ENCODE measurements at places on chromosomes 12 and 14.

DNA sequence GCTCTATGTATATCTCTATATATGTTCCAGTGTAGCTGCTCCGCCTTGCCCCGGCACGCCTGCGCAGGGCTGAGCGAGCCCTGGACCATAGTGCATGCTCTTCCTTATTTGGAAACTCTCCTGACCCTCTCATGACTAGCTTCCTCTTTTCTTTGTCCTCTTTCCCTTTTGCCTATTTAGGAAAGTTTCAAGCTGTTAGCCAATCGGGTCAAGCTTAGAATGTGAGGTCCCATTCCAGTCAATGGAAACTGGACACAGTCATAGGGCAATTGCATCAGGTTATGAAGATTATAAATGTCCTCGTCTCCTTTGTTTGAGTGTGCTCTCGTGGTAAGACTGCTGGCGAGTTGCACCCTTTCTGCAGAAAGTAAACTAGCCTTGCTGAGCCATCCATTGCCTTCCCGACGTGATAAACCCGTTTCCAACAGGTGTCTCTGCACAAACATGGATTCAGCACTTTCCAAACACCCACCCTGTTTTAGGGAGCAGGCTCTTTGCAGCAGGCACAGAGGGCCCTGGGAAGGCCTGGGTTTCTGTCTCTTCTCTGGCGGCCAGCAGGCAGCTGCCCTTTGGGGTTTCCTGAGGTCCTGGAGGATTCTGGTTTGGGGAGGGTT is 30.9 kb downstream of the CCDC92 start:
- no peak for DNase-seq

- DNase-seq, result no peak
These were observed 425.2 kb upstream of the MIS18BP1 start for GRCh38 chr14:45678163-45678562.

GRCh38 chr12:1398673-1399072 is 195.7 kb downstream of the FBXL14 start:
- no peak for DNase-seq

DNA sequence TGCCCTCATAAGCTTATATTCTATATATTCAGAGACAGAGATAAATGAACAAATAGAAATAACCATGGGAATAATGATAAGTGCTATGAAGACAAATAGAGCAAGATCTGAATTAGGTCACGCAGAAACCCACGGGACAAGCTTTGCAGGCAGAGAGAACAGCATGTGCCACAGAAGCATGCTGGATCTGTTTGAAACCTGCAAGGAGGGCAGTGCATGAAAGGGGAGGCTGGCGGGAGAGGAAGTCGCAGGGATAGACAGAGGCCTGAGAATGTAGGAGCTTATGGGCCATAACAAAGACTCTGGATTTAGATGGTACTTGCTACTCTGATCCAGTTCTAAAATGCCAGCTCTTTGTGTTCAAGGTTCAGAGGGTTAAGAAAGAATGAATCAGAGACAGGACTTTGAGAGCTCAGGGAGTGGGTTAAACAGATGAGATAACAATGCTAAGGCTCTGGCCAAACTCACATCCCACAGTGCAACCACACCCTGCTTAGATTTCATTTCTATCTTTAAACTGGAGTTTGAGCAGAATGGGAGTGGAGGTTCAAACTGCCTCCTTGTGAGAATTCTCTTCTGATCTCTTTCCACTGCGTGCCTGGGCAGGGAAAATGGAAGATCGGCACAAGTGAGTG is 49.2 kb upstream of the PPP1R12A start:
- DNase-seq, result no peak

DNA sequence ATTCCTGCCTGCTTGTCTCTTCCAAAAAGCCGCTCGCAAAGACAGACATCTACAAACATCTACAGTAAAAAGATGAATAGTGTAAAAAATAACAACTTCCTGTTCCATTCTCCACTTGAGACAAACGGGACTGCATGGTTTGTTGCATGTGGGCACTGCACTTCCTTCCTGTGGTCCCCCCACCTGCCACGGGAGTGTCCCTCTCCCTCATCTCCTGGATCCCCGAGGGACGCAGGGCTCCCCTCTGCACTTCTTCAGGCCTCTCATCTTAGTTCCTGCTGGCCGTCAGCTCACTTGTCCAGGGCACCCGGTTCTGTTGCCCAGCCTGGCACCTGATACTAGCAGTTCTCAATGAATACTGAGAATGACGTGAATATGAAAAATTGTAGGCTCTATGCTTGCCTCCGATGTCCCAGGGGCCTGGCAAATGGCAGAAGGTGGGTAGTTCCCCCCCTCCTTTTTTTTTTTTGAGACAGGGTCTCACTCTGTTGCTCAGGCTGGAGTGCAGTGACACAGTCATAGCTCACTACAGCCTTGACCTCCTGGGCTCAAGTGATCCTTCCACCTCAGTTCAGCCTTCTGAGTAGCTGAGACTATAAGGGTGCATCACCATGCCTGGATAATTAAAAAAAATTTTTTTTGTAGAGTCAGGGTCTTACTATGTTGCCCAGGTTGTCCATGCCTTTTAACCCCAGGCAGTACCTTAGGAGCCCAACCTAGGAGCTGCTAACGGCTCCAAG is 3.5 kb upstream of the KLC1 start:
- no peak for DNase-seq

- no peak for DNase-seq
These were observed 12.1 kb downstream of the SERPINA1 start for GRCh38 chr14:94376108-94376975.

DNA sequence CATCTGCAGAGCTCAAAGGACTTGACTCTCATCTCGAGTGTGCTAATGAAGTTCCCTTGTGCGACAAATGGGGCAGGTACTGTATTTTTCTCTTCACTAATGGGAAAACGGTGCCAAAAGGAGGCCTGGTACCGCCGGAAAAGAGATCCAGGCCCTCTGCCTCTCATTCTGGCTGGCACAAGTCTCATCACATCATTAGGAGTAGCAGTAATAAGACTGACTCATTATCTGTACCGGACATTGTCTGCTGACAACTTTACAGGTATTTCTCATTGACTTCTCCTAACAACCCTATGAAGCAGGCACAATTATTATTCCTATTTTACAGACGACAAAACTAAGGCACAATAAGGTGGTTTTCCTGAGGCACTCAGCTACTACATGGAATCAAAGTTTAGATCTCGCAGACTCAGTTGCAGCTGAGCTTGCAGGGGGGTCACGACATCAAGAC is 668 bp downstream of the APPL2 start:
- no peak for DNase-seq

GRCh38 chr14:50344876-50345563 is 32.9 kb downstream of the DMAC2L start:
- DNase-seq, result no peak

GRCh38 chr12:73798523-73798922 is 739.1 kb upstream of the ATXN7L3B start:
- DNase-seq, result no peak

DNA sequence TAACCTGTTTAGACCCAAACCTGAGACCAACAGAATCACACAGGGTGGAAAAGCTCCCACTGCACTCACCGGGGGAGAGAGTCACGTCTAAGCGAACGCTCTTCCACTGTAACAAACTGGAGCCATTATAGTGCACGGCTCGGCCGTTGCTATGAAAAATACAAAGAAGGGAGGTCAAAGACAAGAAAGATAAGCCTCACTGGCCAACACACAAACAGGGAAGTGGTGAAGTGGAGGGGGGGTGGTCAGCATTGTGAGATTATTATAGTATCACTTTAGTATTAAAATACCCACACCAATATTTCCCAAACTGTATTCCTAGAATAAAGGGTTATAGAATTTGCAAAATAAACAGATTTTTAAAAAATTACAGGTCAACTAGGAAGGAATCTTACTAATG is 90.9 kb downstream of the TRAFD1 start:
- no peak for DNase-seq

- DNase-seq, result no peak
These were observed 174.4 kb downstream of the SYT10 start for GRCh38 chr12:33265033-33265731.

- no peak for DNase-seq
These were observed 456.3 kb upstream of the RGS6 start for GRCh38 chr14:71475916-71476315.

- DNase-seq, result no peak
These were observed 145.7 kb upstream of the ALG10 start for GRCh38 chr12:33876618-33877017.

DNA sequence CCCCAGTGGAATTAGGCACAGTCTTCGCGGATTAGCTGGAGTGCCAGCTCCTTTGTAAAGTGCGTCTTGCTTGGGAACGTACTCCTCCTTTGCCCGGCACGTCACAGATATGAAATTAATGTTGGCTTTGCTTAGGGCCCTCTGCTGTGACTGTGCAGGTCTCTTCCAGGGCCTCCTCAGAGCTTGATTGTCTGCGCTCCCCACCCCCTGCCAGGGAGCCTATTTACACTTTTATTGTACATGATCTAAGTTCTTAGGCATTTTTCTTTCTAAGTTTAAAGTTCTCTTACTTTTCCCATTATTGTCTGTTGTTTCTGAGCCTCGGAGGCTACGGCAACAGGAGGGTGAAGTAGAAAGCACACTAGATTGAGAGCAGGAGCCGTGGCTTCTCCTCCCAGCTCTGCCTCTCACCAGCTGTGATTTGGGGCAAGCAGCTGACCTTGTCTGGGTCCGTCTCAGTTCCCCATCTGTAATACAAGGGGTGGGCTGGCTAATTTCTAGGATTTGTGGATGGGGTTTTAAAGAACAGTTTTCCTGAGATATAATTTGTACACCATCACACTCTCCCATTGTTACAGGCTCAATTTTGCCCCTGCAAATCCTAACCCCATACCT is 81.8 kb downstream of the TSPAN9 start:
- DNase-seq, result no peak

DNA sequence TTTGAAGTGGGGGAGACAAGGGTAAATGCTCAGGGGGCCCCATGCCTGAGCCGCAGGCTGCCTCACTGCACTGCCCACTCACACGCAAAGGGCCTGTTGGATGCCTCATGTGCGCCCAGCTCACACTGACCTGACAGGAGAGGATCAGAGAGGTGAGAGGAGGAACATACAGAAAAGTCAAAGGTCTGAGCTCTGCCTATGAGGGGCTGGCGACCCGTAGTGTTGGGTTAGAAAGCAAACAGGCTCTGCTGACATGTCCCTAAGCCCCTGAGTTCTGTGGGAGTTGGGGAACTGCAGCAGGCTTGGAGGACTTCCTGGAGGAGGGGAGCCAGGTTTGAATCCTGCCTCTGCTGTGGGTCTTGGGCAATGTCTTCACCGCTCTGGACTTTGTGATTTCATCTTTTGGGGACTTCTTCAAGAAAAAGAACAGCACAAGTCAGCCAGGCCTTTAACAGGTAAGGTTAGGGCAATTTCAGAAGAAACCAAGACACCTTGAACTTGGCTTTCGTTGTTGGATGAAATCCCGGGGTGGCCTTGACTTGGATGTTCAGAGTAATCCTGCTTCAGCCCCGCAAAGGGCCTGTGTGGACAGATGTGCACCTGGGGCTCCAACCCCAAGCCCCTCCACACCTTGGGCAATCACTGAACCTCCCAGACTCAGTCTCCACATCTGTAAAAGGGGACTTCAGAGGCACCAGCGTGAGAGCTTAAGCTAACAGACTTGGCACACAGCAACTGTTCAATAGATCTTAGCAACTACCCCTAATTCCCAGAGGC is 116.8 kb downstream of the SCARB1 start:
- no peak for DNase-seq

DNA sequence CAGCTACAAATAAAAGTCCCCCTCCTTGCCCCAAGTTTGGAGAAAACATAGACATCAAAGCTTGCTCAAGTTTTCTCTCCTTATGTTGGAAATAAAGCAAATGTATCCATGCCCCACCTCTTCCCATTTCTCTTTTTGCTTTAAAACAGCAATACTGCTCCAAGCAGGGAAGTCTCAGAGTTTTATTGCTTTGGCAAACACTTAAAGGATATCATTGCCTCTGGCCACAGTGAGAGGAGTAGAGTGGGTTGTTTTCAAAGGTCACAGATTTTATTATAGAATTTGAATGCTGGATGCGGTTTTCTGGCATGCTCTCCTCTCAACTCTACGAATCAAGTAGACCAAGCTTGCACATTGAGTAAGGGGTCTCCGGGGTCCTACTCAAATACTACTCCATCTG is 149.7 kb downstream of the TTC7B start:
- no peak for DNase-seq

DNA sequence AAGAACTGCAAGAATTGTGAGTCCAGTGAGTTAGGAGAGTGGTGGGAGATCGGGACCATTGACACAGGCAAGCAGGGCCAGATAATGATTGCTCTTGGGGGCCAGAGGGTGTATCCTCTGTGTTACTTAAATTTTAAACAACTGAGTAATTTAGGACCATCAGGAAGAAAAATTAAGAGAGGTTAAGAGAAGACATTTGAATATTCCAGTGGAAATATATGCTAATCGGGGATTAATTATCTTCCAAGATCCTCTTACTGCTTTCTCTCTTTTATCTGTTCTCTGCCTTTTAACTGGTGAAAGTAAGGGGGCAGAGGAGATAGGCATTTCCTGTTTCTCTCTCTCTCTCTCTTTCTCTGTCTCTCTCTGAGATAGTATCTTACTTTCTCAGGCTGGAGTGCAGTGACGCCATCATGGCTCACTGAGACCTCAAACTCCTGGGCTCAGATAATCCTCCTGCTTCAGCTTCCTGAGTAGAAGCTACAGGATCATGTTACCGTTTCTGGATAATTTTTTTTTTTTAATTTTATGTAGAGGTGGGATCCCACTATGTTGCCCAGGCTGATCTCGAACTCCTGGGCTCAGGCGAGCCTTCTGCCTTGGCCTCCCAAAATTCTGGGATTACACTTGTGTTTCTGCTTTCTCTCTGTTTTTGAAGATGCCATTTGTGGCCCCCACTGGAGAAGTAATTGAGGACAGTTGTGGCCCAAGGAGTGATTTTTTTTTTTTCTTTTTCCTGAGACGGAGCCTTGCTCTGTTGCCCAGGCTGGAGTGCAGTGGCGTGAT is 85.1 kb downstream of the DIP2B start:
- DNase-seq, result no peak

DNA sequence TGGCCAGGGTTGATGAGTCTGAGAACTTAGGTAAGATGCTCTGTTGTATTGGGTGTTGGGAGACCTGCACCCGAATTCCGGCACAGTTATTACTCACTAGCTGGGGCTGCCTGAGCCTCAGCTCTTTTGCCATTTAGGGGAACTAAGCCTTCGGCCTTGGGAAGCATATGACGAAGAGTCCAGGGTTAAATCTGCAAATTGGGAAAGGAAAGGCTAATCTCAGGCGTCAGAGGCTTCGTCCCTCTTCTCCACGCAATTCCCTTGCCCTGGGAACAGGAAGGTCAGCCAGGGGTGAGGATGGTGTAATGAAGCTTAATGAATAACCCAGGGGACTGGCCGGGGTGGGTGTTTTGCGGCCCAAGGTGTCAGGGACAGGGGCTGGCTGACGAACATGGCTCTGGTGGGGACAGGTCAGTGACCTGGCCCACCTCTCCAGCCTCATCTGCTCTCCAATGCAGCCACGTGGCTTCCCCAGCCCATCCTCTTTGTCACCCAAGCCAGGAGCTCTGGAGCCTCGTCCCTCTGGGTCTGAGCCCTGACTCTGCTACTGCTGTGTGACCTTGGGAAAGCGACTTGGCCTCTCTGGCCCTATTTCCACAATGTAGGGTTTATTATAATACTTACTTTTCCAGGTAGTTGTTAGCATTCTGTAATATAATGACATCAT is 3.8 kb upstream of the SDSL start:
- DNase-seq, result no peak
